ENCODE measurements at places on chromosomes 13 and 19.

DNA sequence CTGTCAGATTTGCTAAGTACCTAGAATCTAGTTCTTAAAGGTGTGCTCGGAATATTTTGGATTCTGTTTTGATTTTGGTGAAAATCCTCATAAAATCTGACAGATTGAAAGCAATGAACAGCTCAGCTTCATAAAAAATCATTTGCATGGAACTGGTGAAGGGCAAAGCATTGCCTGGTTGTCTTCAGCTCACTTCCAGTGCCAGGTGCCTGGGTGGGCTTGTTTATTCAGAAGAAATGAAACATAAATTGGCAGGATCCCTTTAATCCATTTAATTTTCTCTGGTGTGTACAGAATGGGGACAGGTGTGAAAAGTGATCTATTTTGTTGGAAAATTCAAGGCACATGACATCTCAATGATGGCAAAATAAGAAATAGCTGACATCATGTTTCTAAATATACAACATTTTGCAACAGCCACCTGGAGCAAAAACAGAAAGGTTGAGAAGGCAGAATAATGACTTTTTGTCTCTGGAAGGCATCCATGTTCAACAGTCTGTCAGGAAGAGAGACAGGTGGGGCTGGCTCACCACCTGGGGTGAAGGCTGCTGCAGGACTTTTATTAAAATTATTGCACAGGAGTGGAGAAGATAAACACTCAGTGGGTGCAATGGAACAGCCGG is 52.2 kb downstream of the RFC3 start:
- no peak for DNase-seq

DNA sequence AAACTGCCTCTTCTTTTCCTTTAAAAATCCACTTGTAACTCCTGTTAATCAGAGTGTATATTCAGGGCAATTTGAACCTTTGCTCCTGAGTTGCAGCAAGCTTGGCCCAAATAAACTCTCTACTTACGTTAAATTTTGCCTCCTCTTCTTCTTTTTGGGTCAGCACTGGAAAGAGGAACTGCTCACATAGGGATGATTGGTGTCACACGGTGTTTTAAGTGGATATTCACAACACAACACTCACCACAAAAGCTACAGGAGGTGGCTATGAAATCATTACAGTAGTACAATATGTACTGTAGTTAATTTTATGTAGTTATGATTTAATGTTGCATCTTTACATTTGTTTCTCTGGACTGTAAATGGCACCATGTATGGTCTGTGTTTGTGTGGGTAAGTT is 96.8 kb upstream of the DOCK9 start:
- no peak for DNase-seq

- no peak for DNase-seq
Observed at GRCh38 chr13:110246530-110246929, 60.4 kb downstream of the COL4A1 start.

DNA sequence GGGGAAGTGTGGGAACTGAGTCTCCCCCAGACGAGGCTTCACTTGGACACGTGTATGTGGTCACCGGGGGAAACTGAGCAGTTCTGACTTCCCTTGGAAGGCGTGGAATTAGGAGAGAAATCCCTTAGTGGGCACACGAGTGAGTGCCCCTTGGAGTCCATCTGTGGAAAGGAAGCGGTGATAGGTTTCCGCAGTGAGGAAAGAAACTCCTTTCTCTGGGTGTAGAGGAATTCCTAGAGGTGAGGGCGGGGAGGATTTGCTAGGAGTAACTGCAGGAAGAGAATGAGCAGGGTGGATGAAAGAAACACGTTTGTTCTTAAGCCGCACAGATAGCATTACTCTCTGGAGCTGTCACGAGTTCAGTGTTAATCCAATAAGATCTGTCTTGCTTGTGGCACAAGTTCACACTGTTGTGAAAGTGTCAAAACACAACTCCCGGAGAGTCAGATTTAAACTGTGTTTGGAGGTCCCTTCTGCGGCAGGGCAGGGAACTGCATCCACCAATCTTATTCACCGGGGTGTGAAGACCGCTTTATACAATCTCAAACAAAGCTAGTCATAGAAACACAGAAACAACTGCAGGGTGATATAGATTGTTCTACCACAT is 1.2 kb downstream of the KL start:
- DNase-seq = no peak

GRCh38 chr13:46339035-46339666 is 47.9 kb downstream of the RUBCNL start:
- DNase-seq = peak; percentile 78

DNA sequence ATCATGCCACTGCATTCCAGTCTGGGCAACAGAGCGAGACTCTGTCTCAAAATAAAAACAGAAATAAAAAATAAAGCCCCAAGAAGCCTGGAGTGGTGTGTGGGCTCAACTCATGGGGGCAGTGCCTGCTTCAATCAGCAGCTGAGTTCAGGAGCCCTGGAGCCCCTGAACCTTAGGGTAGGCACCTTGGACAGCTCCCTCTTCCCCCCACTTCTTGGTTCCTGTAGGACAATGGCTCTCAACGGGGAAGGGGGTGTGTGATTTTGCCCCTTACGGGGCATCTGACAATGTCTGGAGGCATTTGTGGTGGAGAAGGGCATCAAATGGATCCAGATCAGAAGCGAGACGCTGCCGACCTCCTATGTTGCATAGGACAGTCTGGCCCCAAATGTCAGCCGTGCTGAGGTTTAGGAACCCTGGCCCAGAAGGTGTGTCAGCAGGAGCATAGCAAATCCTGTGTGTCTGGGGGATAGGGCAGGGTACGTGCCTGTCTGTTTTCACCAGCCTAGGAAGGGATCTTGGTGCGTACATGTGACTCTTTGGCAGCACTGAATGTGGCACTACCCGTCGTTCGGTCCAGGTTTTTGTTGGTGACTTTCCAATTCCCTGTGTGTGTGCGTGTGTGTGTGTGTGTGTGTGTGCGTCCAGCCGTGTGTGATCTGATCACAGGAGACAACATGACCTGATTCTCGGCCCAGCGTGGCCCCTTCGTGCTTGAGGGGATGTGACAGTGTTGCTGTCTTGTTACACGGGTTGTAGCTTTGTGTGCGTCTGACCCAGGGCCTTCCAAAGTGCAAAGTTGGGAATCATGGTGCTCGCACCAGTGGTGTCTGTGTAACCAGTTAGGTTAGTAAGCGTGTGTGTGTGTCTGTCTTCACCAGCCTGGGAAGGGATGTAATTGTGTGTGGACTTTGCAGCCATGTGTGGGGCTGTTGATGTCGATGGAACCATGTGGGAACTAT is 7.5 kb downstream of the IGLON5 start:
- DNase-seq = no peak

Measured in Right ventricle myocardium inferior (tissue), 1 donor.